Fibroblast of skin of left biceps (primary cell): ENCODE measurements at places on chromosomes 4 and X.

- DNase-seq = no peak
Measured at GRCh38 chr4:148101235-148101634, 341.0 kb downstream of the NR3C2 start.

DNA sequence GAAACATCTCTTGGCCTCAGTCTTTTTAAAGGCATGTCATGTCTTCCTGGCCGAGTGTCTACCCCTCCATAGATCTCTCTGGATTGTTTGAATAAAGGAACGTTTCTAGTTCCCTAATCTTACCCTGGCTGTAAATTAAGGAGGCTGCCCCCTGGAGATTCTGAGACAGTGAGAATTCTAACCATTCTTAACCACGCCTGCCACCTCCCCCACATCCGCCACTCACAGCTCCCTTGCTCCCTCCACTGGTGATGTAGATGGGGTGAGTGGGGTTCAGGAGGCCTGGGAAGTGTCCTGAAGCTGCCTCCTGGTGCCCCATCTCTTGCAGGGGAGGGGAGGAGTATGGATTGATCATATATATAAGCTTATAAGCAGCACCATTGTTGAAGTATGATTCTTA, 48.0 kb upstream of the TRIM2 start:
- DNase-seq = no peak

DNA sequence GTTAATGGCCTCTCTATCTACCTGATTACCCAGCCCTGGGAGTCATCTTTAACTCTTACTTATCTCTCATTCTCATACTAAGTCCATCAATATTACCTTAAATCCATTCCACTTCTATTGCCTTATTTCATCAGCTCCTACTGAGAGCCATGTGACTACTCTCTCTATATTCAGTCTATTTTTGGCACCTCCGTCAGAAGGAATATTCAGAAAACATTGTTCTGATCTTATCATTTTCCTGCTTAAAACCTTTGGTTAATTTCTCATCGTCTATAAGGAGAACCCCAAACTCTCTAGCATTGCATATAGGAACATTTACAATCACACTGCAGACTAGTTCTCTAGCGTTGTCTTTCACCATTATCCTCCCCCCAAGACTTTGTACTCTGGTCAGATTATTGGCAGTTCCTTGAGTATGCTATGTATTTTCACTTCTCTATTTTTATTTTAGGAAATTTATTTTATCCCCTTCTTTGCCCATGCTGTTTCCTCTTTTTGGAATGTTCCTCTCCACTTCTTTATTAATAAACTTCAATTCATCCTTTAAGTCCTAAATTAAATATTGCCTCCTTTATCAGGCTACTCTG, 13.7 kb upstream of the AMMECR1 start:
- no peak for DNase-seq

- no peak for DNase-seq
Measured at GRCh38 chr4:42280327-42281095, 116.8 kb upstream of the SHISA3 start.

DNA sequence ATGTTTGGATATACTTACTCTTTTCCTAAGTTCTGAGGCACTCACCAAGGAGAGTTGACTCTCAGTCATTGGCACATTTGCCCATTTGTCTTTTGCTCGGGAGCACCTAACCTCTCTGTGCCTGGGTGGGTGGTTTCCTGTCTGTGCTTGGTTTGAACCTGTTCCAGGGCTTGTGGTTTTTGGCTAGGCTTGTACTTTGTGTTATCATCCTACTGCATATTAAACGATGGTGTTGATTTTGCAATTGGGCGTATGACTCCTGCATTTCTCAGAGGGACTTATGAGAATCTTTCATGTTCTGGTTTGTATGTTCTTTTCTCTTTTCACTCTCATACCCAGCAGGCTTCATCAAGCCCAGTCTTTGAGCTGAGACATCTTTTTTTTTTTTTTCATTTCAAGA, 161.7 kb downstream of the BTC start:
- DNase-seq = peak; percentile 32

GRCh38 chr4:14906805-14907204, 95.5 kb upstream of the CPEB2 start:
- DNase-seq = no peak

GRCh38 chr4:115090483-115091075, 22.8 kb downstream of the NDST4 start:
- no peak for DNase-seq

- DNase-seq = no peak
Measured at GRCh38 chr4:41866799-41867677, 68.2 kb upstream of the TMEM33 start.

GRCh38 chr4:17315459-17315858, 196.4 kb downstream of the QDPR start:
- no peak for DNase-seq

GRCh38 chr4:183299464-183299863, 20.6 kb downstream of the CLDN22 start:
- no peak for DNase-seq

- DNase-seq = peak; percentile 30
Measured at GRCh38 chr4:169791527-169792156, 33.9 kb upstream of the HPF1 start.

DNA sequence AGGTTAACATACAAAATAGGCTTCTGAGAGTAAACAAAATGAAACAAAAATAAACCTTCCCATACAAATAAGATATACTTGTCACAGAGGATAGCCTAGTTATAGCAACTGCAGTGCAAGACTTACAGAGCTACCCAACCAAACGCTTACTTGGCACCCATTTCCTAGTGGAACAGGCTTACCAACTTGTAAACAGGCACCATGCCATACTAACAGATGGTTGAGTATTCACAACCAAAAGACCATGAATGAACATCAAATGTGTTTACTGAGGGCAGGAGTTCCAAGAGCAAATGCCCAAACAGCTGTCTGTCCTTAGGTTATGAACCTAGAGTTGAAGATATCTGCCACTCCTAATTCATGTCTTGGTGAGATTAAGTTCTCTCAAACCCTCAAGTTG, 2629.2 kb downstream of the PCDH7 start:
- no peak for DNase-seq

GRCh38 chr4:81466841-81467671, 4.7 kb downstream of the RASGEF1B start:
- peak; percentile 54 for DNase-seq

- no peak for DNase-seq
Measured at GRCh38 chr4:68162196-68162595, 32.5 kb upstream of the TMPRSS11F start.

- no peak for DNase-seq
Measured at GRCh38 chr4:105166066-105166465, 19.4 kb downstream of the TET2 start.

GRCh38 chr4:3834186-3834662, 68.0 kb downstream of the ADRA2C start:
- no peak for DNase-seq

GRCh38 chr4:95857761-95858160, 17.9 kb downstream of the PDHA2 start:
- DNase-seq = no peak

DNA sequence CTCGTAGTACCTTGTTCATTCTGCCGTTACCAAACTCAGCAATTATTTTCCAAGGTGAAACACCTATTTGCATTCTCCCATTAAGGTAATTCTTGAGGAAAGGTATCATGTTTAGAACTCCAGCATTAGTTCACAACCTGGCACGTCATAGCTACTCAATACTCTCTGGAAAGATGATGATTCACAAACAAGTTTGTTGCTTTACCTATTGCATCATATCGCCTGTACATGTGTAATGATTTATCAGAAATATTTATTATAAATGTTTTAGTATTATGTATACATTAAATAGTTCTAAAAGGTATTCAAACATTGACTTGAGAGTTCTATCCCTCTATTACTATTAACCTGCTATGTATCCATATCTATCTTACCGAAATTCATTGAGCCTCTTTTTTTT, 658.3 kb upstream of the PITX2 start:
- no peak for DNase-seq

- no peak for DNase-seq
Measured at GRCh38 chr4:145861336-145862318, 77.0 kb downstream of the ZNF827 start.

DNA sequence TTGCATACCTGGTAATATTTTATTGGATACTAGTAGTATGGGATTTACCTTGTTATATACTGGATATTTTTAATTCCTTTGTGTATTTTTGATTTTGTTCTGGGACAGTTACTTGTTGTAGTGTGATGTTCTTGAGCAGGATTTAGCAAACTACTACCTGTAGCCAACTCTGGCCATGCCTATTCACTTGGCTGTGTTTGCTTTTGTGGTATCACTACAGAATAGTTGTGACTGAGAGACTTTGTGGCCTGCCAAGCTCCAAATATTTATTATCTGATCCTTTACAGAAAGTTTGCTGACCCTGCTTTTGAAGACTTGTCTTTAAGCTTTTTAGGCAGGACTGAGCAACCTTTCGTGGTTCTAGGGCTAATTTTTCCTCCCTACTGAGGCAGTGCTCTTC, 17.8 kb downstream of the ZCCHC4 start:
- DNase-seq = no peak

- DNase-seq = no peak
Measured at GRCh38 chrX:99353412-99353811, 1056.7 kb downstream of the PCDH19 start.

- no peak for DNase-seq
Measured at GRCh38 chrX:73849073-73849472, 286.1 kb downstream of the CHIC1 start.

DNA sequence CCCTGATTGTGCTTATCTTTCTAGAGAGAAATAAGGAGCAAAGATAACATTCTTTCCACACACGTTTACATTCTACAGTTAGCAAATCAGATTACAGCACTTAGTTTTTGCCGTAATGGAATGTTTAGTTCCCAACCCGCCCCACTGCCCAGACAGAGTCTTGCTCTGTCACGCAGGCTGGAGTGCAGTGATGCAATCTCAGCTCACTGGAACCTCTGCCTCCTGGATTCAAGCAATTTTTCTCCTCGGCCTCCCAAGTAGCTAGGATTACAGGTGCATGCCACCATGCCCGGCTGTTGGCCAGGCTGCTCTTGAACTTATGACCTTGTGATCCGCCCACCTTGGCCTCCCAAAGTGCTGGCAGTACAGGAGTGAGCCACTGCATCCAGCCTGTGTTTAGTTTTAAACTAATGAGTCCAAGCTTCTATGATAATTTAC, 8.4 kb upstream of the PRPS1 start:
- DNase-seq = no peak

GRCh38 chr4:105527081-105527480, 25.3 kb upstream of the ARHGEF38 start:
- no peak for DNase-seq

DNA sequence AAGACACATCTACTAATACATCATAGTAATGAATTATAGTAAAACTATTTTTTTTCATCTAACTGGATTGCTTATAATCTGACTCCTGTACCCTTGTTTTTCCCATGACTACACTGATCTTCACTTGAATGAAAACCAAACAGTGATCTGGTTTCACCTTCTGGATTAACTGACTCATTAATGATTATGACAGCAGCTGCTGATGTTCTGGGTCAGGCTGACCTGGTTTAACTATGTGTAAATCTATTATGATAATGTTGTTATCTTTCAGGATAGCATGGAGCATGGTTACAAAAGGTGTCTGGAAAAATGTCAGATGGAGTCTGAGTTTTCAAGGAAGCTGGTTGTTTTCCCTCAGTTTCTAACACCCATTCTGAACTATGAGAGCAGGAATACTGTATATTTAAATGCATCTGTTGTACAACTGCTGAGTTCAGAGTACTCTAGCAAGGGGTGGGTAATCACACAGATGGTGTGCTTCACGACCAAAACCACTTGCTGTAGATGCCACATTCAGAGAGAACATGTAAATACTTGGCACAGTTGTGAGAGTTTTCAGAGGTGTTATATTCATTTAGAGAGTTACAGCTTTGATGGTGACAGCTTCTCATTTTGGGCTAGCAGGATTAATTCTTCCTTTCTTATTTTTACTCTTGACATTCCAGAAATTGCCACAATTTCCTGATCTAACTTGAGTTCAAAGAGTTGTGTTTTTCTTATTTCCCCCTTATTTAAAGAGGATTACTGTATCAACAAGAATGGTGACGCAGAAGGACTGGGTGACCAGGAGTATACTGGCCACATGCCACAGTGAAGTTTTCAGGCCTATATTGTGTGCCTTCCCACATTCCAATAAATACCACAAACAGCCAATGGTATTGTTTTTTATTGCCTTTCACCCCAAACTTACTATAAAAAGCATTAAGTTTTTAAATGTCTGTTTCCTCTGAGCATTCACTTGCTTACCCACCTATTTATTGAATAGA, 249.7 kb upstream of the TET2 start:
- DNase-seq = no peak

GRCh38 chr4:99201690-99202089, 17.4 kb downstream of the ADH6 start:
- no peak for DNase-seq

- no peak for DNase-seq
Measured at GRCh38 chrX:39595977-39596376, 501.8 kb downstream of the BCOR start.

GRCh38 chrX:96438803-96439202, 245.8 kb upstream of the DIAPH2 start:
- DNase-seq = no peak

GRCh38 chr4:89303177-89303576, 4.4 kb downstream of the GPRIN3 start:
- no peak for DNase-seq

- DNase-seq = no peak
Measured at GRCh38 chr4:137923494-137923893, 318.7 kb downstream of the SLC7A11 start.

GRCh38 chr4:186151499-186151898, 39.9 kb upstream of the CYP4V2 start:
- DNase-seq = no peak

DNA sequence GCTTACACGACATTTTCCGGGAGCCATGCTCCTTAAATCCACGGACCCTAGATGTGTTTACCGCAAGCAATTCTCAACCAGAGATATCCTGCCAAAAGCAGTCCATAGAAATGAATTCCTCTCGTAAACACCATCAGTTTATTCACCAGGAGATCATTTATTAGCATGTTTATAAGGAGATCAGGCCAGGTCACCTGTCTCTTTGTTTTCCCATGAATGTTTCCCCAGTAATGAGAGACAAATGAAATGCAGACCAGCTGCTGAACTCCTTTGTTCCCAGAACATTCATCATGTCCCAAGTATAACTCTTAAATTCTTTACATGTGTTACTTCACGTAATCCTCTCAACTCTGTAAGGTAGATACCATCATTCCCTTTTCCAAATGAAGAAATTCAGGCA, 137.1 kb downstream of the DDX53 start:
- no peak for DNase-seq
